ENCODE measurements at places on chromosomes 5 and 9.

- DNase-seq, result peak; percentile 91
Measured at GRCh38 chr9:126500600-126501382, 112.9 kb upstream of the LMX1B start.

GRCh38 chr9:112093870-112094216 lies 81.3 kb downstream of the SUSD1 start:
- no peak for DNase-seq

DNA sequence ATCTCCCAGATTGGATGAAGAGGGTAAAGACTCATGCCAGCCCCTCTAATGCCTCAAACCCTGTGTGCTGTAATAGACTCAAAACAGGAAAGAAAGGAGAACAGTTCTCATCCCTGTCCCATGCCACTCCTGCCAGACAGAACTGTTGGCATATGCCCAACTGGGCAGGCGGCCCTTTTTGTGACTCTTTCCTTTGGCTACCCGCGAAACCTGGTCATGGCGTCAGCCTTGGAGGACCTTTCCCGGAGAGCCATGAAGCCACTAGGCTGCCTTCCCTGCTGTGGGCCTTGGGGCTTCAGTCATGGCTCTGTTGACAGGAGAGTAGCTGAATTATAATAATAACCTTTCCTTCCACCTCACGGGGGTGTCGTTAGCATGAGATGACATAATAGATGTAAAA lies 75.9 kb upstream of the SEMA6A start:
- DNase-seq, result no peak

GRCh38 chr9:122138560-122139268 lies 20.9 kb downstream of the NDUFA8 start:
- DNase-seq, result no peak

GRCh38 chr5:74288448-74289108 lies 351.9 kb downstream of the ENC1 start:
- no peak for DNase-seq

DNA sequence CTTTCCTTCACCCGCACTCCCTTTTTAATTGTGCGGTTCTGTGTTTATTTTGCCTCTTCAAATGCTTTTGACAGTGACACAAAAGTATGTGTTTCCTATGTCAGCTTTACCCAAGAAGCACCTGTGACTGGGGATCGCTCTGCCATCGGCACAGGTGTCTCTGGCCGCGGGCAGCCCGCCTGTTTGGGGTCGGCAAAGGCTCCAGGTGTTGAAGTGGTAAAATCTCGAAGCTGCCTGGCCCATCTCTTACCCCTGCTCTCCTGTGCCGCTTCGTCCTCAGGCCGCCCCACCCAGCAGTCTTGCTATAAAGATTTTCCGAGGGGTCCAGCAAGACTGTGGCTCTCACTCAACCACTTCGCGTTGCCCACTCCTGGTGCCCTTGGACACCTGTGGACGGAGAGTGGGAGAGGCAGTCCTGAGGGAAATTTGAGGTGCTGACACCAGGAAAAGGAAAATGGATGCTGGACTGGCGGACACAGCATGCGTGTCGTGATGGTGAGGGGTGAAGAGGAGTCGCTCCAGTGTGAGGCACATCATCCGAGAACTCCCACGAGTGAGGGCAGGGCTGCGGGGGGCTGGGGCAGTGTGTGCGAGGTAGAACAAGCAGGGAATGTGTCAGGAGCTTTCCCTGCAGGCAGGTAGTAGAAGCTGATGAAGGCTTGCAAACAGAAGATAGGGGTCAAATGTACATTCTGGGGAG lies 29.1 kb upstream of the CEP72 start:
- DNase-seq, result no peak

GRCh38 chr5:180645274-180646204 lies 3.9 kb downstream of the FLT4 start:
- DNase-seq, result no peak

- no peak for DNase-seq
Measured at GRCh38 chr5:65611524-65611923, 12.6 kb downstream of the TRIM23 start.

- no peak for DNase-seq
Measured at GRCh38 chr5:135345956-135346731, 52.9 kb downstream of the MACROH2A1 start.

DNA sequence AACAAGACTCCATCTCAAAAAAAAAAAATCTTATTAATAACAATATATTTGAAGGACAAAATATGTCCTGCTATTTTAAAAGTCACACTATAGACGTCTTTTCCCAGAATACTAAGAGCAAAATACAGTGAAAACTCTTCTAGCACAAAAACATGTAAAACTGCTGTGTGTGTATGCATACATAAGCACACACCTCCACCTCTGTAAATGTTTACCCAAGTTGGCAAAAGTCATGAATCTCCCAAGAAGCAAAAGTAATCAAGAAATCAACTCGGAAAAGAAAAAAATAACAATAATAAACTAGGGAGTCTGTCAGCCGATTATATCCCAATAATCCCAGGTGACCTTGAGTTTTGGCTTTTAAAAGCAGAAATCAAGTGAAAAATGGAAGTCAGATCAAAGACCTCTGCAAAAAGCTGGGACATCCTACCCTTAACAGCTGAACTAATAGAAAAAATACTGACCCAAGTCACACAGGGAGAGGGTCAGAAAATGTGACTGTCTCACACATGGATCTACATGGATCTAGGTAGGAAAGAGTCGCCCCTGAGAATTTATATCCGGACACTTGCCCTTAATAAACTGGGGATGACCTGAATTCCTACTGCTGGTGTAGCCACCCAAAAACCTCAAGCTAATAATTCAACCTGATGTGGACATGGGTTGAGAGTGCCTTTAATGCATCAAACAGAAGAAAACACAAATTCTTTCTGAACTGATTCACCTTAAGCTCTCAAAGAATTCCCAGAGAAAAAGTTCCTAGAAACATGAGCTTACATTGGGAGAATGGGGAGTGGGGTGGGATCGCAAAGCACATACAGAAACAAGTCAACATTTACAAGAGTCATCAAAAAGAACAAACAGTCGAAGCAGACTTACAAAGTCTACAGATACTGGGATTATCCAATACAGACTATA lies 29.9 kb downstream of the LPAR1 start:
- DNase-seq, result no peak

- DNase-seq, result peak; percentile 8
Measured at GRCh38 chr5:76199336-76200318, 116.4 kb downstream of the SV2C start.

- no peak for DNase-seq
Measured at GRCh38 chr9:135240871-135241311, 153.4 kb downstream of the OLFM1 start.

GRCh38 chr5:14306329-14306815 lies 163.2 kb downstream of the TRIO start:
- DNase-seq, result no peak

DNA sequence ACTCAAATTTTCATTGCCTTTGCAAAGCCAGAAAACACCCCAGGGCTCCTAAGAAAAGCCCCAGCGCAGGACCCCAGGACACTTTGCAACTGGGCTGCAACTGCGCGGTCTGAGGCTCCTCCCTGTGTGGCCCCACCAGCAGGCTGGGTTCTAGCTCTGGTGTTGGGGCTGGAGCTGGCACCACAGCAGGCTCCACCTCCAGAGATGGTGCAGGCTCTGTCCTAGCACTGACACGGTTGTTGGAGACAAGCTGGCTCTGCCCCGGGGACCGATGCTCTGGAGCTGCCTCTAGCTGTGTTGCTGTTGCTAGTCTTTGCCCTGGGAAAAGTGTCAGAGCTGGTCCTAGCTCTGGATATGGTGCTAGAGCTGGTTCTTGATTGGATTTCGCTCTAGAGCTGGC lies 13.6 kb downstream of the LCN10 start:
- no peak for DNase-seq

GRCh38 chr9:26391036-26391435 lies 501.6 kb downstream of the CAAP1 start:
- DNase-seq, result no peak

- no peak for DNase-seq
Measured at GRCh38 chr5:59178071-59178470, 595.2 kb downstream of the RAB3C start.

DNA sequence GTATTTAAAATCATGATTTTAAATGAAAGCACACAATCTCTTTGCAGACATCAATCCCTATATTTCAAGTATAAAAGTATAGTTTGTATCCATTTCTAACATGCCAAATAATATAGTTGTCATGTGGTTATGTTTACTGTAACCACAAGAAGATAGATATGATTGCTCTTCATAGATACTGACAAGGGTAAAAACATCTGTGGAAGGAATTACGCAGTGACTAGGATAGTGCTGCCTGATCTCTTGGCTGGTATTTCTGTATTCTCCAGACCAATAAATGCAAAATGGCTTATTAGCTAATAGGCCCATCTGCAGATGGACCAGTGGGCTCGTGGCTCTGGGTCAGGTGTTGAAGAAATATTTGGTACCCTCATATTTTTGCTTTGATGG lies 34.9 kb upstream of the FBN2 start:
- DNase-seq, result no peak

- no peak for DNase-seq
Measured at GRCh38 chr9:116064970-116065369, 88.6 kb upstream of the PAPPA start.

- no peak for DNase-seq
Measured at GRCh38 chr5:56983593-56984361, 31.9 kb upstream of the MIER3 start.

GRCh38 chr9:98034593-98035546 lies 21.7 kb upstream of the NANS start:
- DNase-seq, result peak; percentile 86

GRCh38 chr5:158727771-158728311 lies 371.9 kb downstream of the EBF1 start:
- no peak for DNase-seq

- no peak for DNase-seq
Measured at GRCh38 chr9:105510024-105510423, 47.9 kb upstream of the FKTN start.

DNA sequence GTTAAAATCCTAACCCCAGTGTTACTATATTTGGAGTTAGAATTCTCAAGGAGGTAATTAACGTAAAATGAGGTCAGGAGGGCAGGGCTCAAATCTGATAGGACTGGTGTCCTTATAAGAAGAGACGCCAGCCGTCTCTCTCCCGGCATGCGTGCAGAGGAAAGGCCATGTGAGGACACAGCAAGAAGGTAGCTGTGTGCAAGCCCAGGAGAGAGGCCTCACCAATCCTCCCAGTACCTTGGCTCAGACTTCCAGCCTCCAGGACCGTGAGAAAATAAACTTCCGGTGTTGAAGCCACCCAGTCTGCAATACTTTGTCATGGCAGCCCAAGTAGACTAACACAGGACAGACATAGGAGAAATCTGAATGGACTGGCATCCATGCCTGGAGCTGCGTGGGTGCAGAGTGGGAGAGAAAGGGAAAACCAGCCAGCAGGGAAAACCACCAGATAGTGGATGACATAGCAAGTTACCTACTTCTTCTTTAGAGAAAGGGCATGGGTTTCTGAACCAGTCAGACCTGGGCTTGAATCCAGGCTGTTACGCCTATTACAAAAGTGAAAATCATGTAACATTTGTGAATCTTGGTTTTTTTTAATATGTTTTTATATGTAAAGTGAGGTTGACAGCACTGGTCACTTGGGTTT lies 89.2 kb downstream of the FSTL4 start:
- no peak for DNase-seq

DNA sequence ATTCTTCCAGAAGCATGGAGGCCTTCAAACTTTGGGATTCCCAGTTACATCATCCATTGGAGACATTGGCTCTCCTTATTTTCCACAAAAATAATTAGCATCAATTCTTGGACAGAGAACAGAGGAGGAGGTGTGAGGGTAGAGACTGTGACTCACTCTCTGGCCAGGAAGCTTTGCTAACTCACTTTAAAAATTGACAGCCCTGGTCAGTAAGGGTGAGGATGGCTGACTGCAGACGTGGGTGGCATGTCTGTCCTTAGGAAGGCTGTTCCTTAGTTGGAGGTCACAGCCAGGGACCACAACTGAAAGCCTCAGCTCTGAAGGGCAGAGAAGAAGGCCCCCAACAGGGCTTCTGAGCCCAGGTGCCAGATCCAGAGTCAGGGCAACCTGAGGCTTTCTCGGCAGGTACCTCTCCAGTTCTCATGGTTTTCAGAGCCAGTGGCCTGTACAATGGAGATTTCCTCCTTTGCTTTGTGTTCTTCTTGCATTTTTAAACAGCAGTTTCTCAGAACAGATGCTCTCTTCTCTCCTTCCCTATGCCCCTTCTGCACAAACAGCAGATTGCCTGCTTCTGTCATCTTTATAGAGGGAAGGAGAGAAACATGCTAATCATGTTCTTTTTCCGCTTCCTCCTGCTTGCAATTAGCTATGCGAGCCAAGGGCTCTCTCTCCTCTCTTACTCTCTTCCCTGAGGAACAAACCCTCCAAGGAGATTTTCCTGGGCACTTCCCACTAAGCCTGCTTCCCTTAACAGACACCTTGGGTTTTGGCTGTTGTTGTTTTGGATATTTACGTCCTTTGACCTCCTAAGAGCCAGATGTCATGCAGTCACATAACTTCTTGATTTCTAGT lies 92.5 kb upstream of the ZNF366 start:
- DNase-seq, result no peak

GRCh38 chr5:136984772-136985446 lies 514.2 kb downstream of the SPOCK1 start:
- no peak for DNase-seq

GRCh38 chr5:170632985-170633234 lies 129.1 kb downstream of the KCNIP1 start:
- peak; percentile 89 for DNase-seq

DNA sequence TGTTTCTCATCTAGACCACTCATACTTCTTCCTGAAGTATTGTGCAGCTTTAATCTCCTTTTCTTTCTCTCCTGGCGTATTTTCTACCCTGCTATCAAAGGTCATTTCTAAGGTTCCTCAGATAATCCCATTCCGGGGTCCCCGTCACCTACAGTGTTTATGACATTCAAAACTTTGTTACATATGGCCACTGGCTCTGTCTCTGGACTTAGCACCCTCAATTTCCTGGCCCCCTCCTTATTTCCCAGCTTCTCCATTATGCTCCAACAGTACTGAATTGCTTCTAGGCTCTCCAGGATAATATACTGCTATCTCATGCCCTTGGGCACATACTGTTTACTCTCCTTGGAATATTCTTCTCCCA lies 31.2 kb downstream of the RFK start:
- DNase-seq, result no peak

DNA sequence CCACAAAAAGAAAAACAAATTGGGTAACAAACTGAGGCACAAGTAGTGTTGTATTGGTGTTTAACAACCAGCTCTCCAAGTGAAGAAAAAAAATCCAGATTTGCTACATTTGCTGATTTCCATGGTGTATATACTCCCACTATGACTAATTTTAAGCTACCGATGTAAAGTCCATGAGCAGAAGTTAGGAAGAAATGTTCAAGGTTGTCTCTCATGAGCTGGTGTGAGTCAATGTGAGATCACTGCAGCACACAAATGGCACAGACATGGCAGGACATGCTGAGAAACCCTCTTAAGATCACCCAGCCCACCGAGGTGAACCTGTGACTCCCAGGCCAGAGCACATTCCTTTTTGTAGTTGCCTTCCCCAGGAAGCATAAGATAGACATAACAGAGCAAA lies 36.2 kb downstream of the SLC44A1 start:
- DNase-seq, result no peak

DNA sequence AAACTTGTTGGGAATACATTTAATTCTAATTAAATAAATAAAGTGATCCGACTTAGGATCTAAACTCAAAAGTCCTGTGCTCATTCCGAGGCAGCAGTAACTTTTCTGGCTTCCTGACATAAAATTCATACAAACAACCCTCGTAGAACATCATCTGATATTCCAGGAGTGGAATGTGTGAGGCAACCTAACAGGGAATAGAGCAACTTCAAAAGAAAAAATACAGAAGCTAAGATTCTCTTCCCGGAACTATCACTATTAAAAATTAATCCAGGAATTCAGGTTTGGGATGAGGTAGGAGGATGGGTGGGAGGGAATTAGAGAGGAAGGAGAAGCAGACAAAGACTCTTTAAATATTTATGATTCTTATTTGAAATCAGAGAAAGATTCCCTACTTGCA lies 32.9 kb upstream of the TRIO start:
- DNase-seq, result no peak

Data from nephron progenitor cell (in vitro differentiated cells).